ENCODE measurements at places on chromosomes 2 and 18.

DNA sequence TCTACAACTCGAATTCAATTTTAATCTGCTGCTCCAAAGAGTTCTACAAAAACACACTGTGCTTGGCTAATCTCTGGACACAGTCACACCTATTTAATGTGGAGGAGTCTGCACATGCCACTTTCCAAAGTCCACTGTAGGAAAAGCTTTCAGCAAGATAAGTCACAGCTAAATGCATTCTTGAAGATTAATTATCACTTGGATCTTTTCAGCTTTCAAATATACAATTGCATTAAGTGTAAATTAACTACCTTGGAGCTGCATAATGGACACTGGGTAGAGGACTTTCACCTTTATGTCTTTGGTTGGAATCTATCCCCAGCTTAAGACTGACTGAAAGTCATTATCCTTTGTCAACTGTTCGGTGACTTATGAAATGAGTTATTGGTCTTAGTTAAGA lies 565.1 kb downstream of the PIK3C3 start:
- DNase-seq, result no peak

GRCh38 chr2:2704428-2705090 lies 373.5 kb upstream of the MYT1L start:
- no peak for DNase-seq

GRCh38 chr2:180823546-180824141 lies 156.8 kb upstream of the UBE2E3 start:
- no peak for DNase-seq

- DNase-seq, result no peak
Observed at GRCh38 chr2:169649278-169649677, 44.9 kb downstream of the CFAP210 start.

GRCh38 chr2:96771796-96772618 lies 11.3 kb downstream of the CNNM4 start:
- DNase-seq, result no peak

- DNase-seq, result no peak
Observed at GRCh38 chr18:41972067-41972925, 17.3 kb downstream of the PIK3C3 start.

GRCh38 chr2:11055679-11056215 lies 99.5 kb upstream of the SLC66A3 start:
- no peak for DNase-seq

- DNase-seq, result peak; percentile 96
Observed at GRCh38 chr2:231713730-231714638, 5.7 kb downstream of the PTMA start.

DNA sequence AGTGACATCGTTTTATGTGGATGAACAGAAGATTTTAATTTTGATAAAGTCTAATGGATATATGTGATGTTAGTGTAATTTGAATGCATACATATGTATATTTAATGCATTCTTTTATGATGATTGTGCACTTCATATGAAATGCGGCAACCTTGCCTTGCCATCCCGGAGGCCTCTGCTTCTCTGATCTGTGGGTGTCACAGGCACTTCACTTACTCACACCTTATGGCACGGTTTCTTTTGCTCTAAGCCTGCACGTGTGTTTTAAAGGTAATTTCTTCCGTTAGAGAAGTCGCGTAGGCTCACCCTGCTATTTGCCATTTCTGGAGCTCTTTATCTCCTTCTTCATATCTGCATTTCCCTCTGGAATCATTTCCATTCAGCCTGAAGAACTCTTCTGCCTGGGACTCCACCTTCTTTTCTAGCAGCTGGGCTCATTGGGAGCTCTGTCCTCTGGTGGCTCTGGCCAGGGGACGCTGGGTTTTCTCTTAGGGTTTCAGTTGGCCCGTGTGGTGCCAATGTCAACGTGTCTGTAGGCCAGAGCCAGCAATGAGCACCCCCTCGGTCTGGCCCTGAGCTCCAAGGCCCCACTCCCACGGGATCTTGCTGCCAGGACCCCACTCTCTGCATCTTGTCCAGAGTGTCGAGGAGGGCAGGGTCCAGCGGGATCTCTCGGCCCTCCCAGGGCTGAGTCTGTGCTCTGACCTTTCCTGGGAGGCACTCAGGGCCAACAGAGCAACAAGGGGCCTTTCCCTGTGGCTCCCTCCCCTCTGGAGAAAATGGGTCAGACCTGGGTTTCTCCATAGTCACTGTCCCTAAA lies 97.3 kb downstream of the RTP5 start:
- no peak for DNase-seq

GRCh38 chr2:60604486-60605064 lies 51.1 kb upstream of the BCL11A start:
- DNase-seq, result no peak

DNA sequence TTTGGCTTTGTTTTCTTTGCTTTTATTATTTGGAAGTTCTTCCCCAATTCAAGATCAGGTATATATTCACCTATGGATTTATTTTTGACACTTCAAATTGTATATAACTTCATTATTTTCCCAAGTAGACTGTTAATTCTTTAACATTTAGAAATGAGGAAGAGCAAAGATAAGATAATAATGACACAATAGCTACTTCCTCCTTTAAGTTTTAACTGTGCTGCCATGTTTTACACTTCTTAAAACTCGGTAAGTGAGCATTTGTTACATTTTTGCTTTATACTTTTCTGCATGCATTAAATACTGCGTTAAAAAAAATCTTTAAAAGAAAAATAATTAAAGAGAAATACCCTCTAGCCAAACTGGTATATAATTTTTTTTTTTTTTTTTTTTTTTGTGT lies 32.5 kb downstream of the SLC66A3 start:
- DNase-seq, result no peak

DNA sequence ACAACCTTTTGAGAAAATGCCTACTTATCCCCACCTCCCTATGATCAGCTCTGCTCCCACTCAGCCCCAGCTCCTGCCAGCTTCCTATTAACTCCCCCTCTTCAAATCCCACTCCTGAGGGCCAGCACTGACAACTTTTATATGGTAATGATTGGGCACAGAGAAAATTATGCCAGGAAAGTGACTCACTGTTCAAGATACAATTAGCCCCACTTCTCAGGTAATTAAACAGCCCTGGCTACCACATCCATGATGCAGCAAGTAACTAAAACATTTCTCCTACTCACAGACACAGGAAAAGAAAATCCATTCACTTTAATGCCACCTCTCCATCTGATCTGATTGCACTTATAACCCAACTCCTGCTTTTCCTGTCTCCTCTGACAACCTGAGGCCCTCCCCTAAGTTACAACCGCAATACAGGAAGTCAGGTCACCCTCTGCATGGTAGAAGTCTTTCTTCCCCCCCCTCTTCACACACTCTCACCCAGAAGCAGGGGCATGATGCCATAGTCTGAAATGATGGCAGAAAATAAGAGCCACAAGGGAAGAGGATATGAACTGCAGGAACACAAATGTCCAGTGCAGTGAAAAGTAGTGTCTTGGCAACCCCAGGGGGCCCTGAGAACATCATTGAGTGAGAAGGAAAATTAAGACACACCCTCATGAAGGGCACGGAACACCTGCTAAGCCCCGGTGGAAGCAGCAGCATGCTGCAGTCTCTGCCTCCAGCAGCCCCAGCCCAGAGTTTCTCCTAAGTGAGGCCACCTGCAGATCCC lies 54.4 kb downstream of the STK39 start:
- no peak for DNase-seq

GRCh38 chr18:74951165-74951760 lies 257.7 kb downstream of the PTGR3 start:
- no peak for DNase-seq

- no peak for DNase-seq
Observed at GRCh38 chr2:158482594-158482993, 25.8 kb downstream of the PKP4 start.

- DNase-seq, result no peak
Observed at GRCh38 chr2:125095826-125096225, 1070.7 kb downstream of the CNTNAP5 start.

- DNase-seq, result no peak
Observed at GRCh38 chr2:12265646-12266045, 451.1 kb upstream of the TRIB2 start.

- no peak for DNase-seq
Observed at GRCh38 chr2:202771336-202771735, 100.2 kb downstream of the ICA1L start.

DNA sequence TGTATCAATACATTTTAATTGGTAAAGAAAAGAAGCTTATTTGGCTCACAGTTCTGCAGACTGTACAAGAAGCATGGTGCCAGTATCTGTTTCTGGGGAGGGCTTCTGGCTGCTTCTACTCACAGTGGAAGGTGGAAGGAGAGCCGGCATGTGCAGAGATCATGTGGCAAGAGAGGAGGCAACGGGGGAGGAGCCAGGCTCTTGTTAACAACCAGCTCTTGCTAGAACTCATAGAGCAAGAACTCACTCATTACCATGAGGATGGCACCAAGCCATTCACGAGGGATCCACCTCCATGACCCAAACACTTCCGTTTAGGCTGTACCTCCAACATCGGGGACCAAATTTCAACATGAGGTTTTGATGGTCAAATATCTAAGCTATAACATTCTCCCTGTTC lies 7.5 kb downstream of the PARD6G start:
- DNase-seq, result no peak

DNA sequence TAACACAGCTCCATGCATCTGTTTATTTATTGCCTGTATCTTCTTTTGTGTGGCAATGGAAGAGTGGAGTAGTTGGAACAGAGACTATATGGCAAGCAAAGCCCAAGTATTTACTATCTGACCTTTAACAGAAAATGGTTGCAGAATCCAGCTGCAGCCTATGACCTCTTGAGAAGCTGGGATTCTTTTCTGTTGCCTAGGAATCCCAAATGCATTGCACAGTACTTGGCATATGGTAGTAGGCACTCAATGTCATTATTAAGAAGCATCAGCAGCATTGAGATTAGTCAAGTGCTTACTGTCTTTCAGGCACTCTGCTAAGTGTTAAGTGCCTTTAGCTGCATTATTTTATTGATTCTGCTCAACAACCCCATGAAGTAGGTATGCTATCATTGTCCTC lies 331.6 kb downstream of the CCDC85A start:
- no peak for DNase-seq

DNA sequence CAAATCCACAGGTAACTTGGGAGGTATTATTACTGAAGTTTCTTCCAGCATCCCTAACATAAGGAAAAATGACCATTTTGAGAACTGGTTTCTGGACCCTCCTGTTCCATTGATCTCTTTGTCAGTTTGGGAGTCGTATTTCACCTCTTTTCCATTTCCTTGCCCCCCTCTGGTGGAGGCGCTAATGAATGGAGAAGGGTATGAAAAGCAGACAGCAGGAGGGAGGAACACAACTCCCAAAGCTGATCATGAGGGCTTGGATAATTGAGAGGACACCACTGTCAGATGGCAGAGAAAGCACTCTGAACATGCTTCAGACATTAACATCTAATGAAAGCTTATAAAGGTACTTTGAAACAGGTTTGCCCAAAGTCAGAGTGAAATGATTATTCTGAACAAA lies 56.6 kb upstream of the TLK1 start:
- DNase-seq, result no peak

- DNase-seq, result no peak
Observed at GRCh38 chr2:63790906-63791305, 50.8 kb upstream of the UGP2 start.

GRCh38 chr2:386406-387103 lies 98.7 kb upstream of the ALKAL2 start:
- no peak for DNase-seq

GRCh38 chr2:106058469-106059137 lies 135.5 kb downstream of the UXS1 start:
- no peak for DNase-seq

- no peak for DNase-seq
Observed at GRCh38 chr18:56492136-56492535, 146.3 kb downstream of the TXNL1 start.

- no peak for DNase-seq
Observed at GRCh38 chr2:121902171-121902591, 146.7 kb downstream of the TSN start.

GRCh38 chr2:66579186-66580126 lies 144.5 kb downstream of the MEIS1 start:
- DNase-seq, result no peak

GRCh38 chr2:138922973-138923563 lies 142.9 kb upstream of the NXPH2 start:
- DNase-seq, result no peak

GRCh38 chr2:179584760-179585159 lies 276.7 kb downstream of the ZNF385B start:
- no peak for DNase-seq

- DNase-seq, result no peak
Observed at GRCh38 chr18:79384834-79385233, 10.9 kb upstream of the NFATC1 start.

DNA sequence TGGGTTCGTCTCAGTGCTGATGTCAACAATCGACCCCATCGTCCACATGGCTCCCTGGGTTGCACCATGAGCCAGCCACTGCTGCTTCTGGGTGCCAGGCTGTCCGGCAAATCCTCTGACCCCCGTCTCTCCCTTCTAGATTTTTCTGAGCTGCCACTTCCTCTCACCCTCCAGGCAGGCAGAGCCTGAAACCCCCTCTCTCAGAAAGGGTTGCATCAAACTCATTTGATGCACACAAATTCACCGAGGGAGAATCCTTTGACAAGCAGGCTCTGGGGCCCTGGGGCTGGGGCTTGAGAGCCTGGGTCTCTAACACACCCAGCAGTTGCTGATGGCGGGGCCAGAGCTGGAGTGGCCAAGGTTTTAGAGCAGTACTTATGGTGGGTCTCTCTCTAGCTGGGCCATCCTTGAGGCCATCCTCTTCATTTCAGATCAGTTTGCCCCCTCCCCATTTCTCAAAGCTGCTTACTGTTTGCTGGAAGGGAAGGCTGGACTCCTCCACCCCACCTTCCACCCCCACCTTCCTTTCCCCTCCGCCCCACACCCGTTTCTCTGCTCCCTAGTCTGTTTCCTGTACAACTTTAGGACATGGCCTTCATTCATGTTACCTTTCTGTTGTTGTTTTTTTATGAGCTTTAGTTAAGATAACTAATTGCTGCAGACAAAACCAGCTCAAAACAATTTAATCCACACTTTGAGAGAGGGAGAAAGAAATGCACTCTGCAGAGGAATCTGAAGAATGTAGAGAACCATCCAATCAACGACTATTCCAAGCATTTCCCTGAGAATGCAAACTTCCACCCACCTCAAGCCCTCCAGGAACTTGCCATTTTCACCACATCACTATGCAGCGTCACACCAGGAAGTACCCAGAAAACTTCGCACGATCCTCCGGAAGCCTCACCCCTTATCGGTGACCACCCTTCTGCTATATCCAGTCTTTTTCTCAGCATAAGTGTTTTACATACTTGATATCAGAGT lies 69.5 kb downstream of the ARL4C start:
- no peak for DNase-seq

DNA sequence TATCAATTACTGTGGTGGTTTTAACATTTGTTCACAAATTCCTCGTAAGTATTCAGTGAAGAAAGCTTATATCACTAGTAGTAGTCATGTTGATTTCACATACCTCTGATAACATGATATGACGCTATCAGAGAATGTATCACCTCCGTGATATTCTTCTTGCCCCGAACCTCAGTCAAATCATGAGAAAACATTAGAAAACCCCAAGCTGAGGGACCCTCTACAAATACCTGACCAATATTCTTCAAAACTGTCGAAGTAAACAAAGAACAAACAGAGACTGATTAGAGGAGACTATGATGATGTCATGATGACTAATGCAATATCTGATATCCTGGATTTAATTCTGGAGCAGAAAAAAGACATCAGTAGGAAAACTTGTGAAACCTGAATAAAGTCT lies 85.6 kb upstream of the SPOPL start:
- no peak for DNase-seq
